Suppressor macrophage treated with lipopolysaccharide for 4 hours (primary cell): ENCODE measurements at places on chromosomes 7 and 10.
A peak's percentile ranks its signal among the peaks of the same experiment; 100 is the strongest.

GRCh38 chr7:94042381-94042780 is 38.2 kb upstream of the BET1 start:
- DNase-seq: no peak

- DNase-seq: no peak
Measured at GRCh38 chr10:102424145-102424544, 3.5 kb downstream of the FBXL15 start.

GRCh38 chr10:36224431-36224985 is 582.4 kb upstream of the FZD8 start:
- no peak for DNase-seq

DNA sequence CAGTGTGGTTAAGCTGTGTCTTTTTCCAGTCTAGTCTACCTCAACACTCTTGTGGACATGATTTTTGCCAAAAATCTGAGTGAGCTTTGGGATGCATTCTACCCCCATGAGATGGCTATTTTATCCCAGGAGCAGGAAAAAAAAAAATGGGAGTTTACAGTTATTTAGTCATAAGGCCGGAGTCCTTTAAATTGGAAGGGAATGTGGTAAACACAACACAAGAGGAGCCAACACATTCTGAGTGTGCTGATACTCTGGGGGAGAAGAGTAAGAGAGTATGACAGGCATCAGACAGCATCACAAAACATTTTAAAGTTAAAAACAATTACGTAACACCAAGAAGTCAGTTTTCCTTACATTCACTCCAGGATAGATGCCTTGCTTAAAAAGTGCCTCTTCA is 46.1 kb downstream of the C1GALT1 start:
- no peak for DNase-seq

DNA sequence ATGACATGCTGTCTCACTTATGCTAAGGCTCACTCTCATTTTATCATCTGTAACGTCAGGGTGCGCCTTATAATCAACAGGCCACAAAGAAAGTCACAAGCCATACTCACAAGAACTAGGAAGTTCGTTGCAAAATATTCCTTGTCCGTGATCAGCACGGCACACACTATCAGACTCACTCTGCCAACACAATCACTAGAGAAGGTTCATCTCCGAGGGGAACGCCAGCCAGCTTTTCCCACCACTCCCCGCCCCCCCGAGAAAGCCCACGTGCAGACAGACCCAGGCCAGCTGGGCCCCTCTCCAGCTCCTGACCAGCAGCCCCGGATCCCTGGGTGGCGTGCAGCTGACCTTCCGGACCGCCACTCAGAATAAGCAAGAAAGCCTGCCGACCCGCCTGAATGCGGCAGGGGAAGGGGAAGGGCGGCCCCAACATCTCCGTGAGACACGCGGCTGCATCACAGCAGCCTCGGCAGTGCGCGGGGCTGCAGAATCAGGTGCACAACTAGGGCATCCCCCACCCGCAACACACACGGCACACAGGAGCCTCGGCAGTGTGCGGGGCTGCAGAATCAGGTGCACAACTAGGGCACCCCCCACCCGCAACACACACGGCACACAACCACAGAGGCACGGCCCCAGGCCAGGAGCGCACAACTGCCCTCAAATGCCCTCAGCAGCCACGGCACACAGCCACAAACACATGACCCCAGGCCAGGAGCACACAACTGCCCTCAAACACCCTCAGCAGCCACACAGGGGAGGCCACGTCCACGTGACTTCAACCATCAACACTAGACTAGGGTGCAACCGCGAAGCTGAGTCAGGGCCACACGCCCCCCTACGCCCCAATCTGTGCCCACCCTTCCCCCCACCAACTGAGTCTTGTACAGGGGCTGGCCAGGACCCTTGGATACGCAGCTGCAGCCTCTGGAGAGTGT is 2.5 kb upstream of the GPR146 start:
- DNase-seq: no peak

GRCh38 chr7:99094401-99094800 is 49.5 kb downstream of the SMURF1 start:
- DNase-seq: peak; percentile 39

DNA sequence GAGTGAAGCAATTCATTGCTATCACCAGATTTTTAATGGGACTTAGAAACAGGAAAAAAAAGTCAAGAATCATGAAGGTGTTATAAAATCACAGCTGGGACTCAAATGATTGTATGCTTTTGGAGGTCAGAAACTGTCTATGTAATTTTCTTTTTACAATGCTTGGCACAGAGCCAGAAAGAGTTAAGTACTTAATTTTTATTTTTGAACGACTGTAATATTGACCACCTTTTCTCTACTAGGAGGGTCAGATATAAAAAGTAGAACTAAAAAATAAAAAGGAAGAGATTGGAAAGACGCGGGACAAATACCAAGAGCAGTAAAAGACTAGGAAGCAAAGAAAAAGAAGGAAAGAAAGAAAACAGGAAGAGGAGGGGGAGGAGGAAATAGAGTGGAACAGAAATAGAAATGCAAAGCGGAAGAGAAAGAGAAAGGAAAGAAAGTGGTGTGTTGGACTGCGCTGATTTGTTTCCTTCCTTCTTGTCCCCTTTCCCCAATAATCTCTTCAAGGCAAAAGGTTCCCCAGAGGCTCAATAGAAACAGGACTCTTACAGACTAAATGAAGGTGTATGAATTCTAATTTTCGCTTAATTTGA is 23.2 kb upstream of the C1GALT1 start:
- DNase-seq: peak; percentile 49

GRCh38 chr10:34131152-34131551 is 683.9 kb downstream of the PARD3 start:
- DNase-seq: peak; percentile 10

GRCh38 chr7:148712678-148713329 is 14.1 kb downstream of the CUL1 start:
- peak; percentile 51 for DNase-seq

DNA sequence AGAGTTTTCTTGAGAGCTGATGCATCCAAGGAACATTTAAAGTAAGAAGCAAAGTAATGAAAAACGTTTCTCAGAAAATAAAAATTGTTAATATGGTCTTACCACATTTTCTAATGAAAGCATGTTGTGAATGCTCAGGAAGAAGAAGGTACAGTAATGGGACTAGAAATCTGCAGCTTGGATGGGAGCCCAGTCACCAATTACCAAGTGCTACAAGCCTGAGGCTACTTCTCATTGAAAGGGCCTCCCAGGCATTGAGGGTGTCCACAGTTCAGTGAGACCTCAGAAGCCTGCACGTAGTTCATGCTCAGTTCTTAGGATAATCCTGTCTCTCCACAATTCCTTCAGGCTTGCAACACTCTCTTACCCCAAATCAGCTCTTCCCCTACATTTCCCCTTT is 17.6 kb downstream of the PTN start:
- no peak for DNase-seq

DNA sequence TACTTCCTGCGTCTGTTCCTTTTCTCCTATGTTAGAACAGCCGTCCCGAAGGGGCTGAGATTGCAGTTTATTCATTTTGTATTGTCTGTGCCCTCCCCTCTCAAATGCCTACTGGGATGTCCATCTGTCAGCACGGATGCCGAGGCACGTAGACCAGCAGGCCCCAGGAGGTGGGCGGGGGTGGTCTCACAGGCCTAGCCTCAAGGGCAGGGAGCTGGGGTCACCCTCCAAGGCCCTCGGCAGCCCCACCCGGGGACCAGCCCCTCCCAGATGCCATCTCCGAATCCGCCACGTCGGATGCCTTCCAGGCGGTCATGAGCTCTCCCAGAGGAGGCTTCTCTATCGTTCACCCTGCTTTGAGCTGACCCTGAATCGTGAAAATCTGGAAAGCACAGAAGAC is 59.7 kb downstream of the ELFN1 start:
- no peak for DNase-seq

DNA sequence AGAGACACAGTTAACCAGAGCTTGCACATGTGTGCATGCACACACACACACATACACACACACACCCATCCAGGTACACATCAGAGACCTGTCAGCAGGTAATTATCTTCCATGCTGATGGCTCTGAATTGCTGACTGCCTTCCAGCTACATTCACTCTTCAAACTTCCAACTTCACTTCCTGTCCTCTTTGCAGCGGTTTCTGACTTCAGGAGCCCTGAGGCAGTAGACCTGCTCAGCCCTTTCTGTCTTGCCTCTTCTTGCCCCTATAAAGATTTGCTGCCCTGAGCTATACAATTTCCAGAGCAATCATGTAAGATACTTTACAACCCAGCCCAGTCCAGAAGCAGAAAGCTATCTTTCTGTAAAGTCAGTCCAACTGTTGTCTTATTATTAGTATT is 310.2 kb downstream of the FGFR2 start:
- no peak for DNase-seq

- DNase-seq: peak; percentile 51
Measured at GRCh38 chr10:44981172-44982113, 2.8 kb upstream of the DEPP1 start.

GRCh38 chr7:41169317-41169716 is 533.6 kb downstream of the INHBA start:
- no peak for DNase-seq

GRCh38 chr7:126791306-126791705 is 461.4 kb downstream of the GRM8 start:
- DNase-seq: no peak

GRCh38 chr10:100008142-100008522 is 1.6 kb downstream of the DNMBP start:
- no peak for DNase-seq

- no peak for DNase-seq
Measured at GRCh38 chr10:6499974-6500373, 80.1 kb downstream of the PRKCQ start.

- DNase-seq: no peak
Measured at GRCh38 chr7:73920406-73921134, 59.6 kb downstream of the TMEM270 start.

GRCh38 chr10:126496771-126497545 is 108.7 kb upstream of the ADAM12 start:
- DNase-seq: no peak

DNA sequence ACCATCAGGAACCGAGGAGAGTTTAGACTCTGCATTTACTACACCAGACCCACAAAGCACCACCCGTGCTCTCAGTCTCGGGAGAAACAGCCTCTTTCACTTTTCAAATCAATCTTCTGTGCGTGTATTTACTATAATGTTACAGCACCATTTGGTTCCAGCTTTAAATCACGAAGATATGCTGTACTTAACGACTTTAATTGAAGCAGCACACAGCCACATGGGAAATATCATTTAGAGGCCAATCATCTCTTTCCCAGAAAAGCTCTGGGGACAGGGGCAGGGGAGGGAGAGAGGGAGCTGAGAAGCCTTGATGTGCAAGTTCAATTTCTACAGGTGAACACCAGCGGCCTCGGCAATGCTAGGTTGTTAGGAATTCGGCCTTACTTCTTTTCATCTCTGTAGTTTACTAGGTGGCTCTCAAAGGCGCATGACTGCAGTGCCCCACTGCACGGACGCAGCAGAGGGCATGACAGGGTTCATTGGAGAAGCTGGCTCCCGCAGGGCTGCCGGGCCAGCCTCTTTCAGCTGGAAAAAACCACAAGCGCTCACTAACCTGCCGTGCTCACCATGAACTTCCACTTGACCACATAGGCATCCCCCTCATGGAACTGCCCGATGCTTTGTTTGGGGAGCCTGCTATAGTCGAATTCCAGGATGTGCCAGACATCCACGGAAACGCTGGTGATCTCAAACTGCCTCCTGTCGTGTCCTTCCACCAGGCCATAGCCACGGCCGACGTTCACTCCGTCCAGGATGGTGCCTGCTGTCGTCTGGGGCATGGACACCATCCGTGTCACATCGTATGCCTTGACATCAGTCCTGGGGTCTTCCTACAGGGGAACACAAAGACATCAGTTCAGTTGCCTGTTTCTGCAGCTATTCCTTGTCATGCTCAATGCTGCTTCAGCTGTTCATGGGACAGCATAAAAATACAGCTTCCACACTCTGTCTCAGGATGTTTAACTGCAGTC is 154.5 kb downstream of the SVIL start:
- DNase-seq: no peak

- no peak for DNase-seq
Measured at GRCh38 chr7:597348-598178, 77.9 kb upstream of the PDGFA start.

- DNase-seq: no peak
Measured at GRCh38 chr7:94367949-94368348, 26.7 kb upstream of the COL1A2 start.

DNA sequence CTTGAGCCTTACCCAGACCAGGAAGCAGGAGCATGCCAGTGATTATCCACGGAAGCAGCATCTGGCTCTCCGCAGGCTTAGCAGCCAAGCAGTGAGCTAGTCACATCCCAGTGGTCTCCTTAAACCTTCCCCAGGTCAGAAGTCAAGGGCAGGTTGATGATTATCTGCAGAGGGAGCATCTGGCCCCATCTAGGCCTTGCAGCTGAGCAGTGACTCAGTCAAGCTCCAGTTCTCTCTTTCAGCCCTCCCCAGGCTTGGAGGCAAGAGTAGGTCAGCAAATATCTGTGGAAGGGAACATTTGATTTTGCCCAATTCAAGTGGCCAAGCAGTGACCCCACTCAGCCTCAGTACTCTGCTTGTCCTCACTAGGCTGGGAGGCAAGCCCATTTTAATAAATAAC is 61.6 kb downstream of the ANKRD7 start:
- DNase-seq: peak; percentile 2

DNA sequence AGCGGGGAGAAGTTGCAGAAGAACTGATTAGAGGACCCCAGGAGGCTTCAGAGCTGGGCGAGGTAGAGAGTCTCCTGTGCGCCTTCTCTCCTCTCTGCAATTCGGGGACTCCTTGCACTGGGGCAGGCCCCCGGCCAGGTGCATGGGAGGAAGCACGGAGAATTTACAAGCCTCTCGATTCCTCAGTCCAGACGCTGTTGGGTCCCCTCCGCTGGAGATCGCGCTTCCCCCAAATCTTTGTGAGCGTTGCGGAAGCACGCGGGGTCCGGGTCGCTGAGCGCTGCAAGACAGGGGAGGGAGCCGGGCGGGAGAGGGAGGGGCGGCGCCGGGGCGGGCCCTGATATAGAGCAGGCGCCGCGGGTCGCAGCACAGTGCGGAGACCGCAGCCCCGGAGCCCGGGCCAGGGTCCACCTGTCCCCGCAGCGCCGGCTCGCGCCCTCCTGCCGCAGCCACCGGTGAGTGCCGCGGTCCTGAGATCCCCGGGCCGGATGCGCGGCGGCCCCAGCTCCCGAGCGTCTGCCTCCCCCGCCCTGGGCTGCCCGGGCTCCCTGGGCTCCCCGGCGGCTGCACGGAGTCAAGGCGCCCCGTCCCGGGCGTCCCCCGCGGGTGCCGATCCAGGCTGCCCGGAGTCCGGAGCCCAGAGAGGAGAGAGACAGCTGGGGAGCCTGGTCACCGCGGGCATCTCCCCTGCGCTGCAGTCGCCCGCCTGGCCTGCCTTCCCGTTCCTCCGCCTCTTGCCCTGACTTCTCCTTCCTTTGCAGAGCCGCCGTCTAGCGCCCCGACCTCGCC is at the start of gene PLAU:
TSS of gene PLAU (plus strand) at position 369 of the 789 bp plus-strand sequence. CDS start 424 bp downstream, outside the sequence.
- peak; percentile 64 for DNase-seq

GRCh38 chr7:99767662-99768061 is 16.3 kb downstream of the CYP3A4 start:
- peak; percentile 1 for DNase-seq

GRCh38 chr7:156031679-156032478 is 219.6 kb upstream of the SHH start:
- DNase-seq: no peak

DNA sequence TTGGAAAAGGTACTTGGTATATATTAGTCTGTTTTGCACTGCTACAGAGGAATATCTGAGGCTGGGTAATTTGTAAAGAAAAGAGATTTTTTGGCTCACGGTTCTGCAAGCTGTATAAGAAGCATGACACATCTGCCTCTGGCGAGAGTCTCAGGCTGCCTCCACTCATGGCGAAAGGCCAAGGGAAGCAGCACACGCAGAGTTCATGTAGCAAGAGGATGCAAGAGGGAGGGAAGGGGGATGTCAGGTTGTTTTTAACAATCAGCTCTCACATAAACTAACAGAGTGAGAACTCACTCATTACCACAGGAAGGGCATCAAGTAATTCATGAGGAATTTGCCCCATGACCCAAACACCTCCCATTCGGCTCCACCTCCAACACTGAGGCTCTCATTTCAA is 484.8 kb upstream of the DPP6 start:
- DNase-seq: no peak
